ENCODE measurements at places on chromosomes 2 and 18.
A peak's percentile ranks its signal among the peaks of the same experiment; 100 is the strongest.

- DNase-seq, result no peak
Observed at GRCh38 chr2:212713681-212714080, 175.1 kb upstream of the ERBB4 start.

GRCh38 chr2:9380702-9381628 lies 42.4 kb downstream of the ITGB1BP1 start:
- peak; percentile 95 for DNase-seq

- DNase-seq, result no peak
Observed at GRCh38 chr18:6997808-6998207, 119.8 kb downstream of the LAMA1 start.

DNA sequence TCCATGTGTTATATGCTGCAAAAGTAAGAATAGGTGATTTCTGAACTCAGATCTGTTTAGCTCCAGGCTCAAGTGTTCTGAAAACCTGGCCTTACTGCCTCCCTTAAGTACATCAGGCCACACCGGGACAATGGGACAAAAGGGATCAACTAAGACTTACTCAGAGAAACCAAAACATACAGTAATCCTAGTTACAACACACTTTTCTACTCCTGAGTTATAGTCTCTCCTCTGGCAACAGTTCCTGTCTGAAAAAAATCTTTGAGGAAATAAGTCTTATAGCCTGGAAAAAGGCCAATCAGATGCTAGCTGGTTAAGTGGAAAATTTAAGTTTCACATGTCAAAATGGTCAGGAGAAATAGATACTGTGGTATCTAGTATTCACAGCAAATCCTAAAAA lies 5.6 kb downstream of the METTL5 start:
- DNase-seq, result peak; percentile 33

DNA sequence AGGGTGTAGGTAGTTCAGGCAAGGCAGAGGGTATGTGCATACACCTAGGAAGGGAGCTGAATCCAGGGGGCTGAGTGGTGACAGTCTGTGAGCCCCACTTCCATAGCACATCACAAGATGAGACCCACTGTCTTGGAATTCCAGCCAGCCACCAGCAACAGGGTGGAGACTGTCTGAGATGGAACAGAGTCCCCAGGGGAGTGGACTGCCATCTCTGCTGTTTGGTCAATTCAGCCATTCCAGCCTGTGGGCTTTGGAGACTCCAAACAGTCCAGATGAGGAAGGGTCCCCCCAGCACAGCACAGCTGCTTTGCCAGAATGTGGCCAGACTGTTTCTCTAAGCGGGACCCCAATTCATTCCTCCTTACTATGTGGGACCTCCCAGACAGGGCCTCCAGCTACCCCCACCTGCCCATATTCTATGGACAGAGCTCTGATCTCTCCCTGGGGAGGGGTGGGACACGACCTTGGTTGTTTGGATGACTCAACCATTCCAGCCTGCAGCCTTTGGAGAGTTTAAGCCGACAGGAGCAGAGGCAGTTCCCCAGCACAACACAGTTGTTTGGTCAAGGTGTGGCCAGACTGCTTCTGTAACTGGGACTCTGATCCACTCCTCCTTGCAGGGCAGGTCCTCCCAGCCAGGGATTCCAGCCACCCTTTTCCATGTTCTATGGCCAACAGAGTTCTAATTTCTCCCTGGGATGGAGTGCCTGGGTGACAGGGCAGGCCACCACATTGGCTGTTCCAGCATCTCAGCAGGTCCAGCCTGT lies 178.0 kb downstream of the RND3 start:
- peak; percentile 8 for DNase-seq

GRCh38 chr18:45156946-45157345 lies 458.3 kb upstream of the SLC14A2 start:
- DNase-seq, result peak; percentile 28

DNA sequence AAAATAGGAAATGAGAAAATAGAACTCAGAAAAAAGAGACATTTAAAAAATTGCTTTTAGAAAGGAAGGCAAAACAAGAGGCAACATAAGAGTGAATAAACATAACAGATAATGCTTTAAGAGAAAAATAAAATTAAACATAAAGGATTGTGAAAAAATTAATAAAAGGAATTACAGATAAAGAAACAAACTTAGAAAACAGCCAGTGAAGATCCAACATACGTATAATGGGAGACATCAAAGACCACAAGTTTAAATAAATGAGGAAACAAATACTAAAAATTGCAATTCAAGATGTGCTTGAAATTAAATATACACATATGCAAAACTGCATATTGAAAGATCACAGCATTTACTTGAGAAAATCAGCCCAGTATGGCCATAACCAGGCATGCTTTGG lies 448.9 kb downstream of the NBAS start:
- peak; percentile 5 for DNase-seq

- DNase-seq, result no peak
Observed at GRCh38 chr2:85772841-85773491, 19.2 kb downstream of the ATOH8 start.

DNA sequence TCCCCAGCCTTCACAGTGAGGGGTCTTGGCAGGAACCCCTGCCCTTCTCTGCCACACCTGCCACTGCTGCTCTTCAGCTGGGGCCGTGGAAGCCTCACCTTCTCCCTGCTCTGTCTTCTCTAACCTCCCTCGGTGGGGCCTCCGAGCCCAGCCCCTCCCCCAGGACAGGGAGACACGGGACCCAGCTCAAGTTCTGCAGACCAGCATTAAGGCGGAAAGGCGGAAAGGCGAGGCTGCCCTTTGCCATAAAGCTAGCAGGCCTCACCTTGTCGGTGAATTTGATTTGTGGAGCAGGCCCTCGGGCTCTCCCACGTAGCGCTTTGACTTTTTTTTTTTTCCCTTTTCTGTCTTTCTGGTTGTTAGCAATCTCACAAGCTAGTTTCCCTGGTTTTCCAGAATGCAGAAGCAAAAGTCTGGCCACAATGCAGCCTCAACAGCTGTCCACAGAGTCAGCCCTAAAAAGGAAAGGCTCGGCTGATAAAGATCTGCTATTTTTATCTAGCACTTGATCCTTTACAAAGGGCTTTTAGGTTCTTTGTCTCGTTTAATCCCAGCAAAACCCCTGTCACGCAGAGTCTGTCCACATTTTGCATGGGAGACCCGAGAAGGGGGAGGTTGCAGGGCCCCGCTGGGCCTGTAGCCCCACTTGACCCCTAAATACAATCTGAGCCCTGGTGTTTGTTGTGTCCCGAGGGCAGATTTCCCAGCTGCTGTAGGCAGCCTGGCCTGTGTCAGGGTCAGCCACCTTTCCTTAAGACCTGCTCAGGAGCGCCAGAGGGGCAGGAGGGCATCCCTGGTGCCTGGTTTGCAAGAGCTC lies 6.0 kb downstream of the ITM2C start:
- no peak for DNase-seq

DNA sequence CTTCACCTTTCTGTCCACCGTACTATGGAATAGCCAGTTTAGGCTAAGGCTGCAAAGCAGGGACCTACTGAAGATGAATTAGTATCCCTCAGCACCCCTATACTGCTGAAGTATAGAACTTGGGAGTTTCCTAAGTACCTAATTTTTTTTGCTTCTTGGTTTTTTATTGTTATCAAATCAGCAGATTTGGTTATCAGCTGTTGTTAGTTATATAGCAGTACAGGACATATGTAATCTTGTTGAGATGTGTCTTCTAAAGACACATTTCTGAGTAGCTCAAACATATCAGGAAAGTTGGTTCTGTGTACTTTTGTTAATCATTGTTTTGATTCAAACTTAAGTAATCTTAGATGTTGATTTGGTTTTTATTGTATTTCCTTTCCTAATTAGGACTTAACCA lies 5.2 kb downstream of the MYL12A start:
- DNase-seq, result no peak

GRCh38 chr2:17388798-17389197 lies 129.4 kb downstream of the RAD51AP2 start:
- peak; percentile 19 for DNase-seq

- no peak for DNase-seq
Observed at GRCh38 chr2:19987936-19988335, 2.0 kb downstream of the WDR35 start.

DNA sequence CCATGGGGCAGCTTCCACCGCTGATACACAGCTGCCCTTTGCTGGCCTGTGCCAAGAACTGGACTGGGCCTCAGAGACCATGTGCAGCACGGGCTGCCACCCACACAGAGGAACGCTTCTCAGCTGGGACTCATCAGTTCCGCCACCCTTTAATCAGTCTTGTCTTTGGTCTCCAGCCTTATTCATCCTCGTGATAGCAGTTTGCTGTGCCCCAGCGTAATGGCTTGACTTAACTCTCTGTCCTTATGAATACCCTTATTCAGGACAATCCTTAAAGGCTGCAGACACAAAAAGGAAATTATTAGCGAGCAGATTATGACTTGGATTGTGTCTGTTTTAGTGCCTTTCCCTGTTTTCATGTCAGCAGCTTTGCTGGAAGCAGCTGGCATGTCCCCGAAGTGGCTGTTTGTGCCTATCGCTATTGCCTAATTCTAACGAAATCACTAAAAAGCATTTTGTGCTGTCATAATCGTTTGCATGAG lies 108.9 kb upstream of the DAPL1 start:
- no peak for DNase-seq

DNA sequence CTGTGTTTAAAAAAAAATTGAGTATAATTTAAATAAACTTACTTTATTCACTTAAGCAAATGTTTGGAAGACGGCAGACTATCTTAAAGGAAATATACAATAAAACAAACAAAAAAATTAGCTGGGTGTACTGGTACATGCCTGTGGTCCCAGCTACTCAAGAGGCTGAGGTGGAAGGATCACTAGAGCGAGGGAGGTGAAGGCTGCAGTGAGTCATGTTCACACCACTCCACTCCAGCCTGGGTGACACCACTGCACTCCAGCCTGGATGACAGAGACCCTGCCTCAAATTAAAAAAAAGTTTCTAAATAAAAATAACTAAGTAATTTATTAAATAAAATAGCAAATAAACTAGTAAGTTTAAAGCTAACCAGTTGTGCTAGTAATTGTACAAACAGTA lies 7.5 kb downstream of the PUM2 start:
- DNase-seq, result peak; percentile 32

DNA sequence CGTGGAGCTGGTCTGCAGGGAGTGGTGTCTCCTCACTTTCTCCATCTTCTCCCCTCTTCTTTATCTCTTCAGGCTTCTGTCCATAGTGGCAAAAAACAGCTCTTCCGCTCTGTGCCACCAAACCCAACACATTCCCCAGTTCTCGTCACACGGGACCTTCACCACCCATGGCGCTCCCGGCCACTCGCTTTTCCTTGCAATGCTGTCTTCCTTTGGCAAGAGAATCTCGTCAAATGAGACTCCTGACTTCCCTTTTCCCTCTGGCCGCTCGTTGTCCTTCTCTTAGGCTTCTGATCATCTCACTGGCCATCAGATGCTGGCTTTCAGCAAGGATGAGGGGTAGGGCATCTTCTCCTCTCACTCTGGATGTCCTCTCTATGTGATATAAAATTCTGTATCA lies 72.9 kb downstream of the DCDC2C start:
- no peak for DNase-seq

- DNase-seq, result no peak
Observed at GRCh38 chr2:9807056-9807455, 36.2 kb upstream of the TAF1B start.

- DNase-seq, result peak; percentile 49
Observed at GRCh38 chr2:12014088-12014960, 267.9 kb downstream of the LPIN1 start.

- DNase-seq, result no peak
Observed at GRCh38 chr18:70046207-70046606, 98.5 kb upstream of the CD226 start.

DNA sequence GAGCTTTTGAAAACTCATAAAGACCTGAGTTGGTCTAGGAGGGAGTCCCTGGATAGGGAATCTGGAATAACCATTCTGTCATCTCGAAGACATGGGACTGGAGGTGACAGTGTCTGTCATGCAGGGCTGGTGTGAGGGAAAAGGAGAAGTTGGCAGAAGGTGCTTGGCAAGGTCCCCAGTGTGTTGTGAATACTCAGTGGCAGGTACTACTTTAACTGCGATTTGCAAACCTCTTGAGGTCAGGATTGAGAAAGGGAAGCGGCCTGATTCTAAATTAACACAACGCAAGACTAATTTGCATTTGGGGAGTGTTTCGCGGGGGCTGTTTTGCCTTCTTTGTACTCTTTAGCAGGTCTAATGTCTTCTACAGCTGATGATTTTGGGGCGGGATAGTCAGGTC lies 77.0 kb upstream of the TMEM200C start:
- no peak for DNase-seq

DNA sequence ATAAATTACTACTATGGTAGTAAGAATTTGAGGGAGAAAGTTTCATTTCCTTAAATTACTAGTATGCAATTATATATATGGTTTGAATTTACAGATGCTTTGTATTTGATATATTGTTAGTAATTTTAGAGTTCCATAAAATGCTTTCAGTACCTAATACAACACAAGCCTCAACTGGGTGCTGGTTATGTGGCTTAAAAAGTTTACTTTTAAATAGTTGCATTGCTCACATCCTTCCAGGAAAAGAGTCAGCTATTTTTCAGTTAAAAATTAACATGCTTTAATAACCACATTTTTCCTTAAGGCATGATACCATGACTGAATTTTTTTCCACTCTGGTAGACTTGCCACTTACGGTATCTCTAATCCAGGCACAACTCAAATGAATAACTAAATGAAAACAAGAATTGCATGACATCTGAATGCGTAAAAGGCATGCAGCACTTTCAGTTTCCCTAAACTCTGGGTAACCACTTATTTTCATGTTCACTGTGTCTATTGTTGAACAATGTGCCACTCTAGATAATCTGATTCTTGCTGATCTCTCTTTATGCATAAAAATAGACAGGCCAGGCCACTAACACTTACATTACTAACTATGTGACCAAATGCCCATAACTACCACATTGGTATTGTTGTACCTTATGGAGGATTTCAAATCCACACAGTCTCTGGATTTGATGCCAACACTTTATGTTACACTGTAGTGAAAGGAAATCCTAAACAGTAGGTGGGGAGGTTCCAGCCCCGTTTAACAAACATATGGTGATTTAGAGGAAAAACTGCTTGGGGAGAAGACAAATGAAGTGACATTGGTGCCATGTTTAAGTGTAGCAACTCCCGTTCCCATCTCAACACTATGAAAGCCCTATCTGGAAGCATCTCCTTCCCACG lies 35.5 kb upstream of the SLC35F5 start:
- peak; percentile 48 for DNase-seq

- no peak for DNase-seq
Observed at GRCh38 chr18:74896390-74896991, 298.8 kb downstream of the ZNF407 start.

- no peak for DNase-seq
Observed at GRCh38 chr2:217539126-217539525, 463.7 kb downstream of the TNS1 start.

DNA sequence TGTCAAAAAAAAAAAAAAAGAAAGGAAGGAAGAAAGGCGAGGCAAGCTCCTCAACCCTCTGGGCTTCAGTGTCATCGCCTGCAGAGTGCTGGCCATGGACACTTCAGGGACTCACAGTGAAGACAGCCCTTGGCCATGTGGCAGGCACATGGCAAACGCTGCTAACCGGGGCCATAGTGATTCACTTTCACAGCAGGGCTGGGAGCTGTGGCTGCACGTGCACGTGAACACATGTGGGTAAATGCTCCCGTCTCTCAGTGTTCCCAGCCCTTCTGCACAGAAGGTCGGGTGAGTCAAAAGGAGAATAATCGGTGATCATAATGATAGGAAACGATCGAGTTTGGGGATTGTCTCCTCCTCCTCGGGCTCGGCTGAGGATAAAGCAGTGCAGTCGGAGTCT lies 46.1 kb upstream of the UBE2F start:
- DNase-seq, result peak; percentile 50

- DNase-seq, result no peak
Observed at GRCh38 chr2:188622601-188623260, 331.1 kb downstream of the GULP1 start.

- no peak for DNase-seq
Observed at GRCh38 chr18:79597831-79598632, 81.6 kb upstream of the CTDP1 start.

GRCh38 chr2:72581560-72582181 lies 244.2 kb downstream of the EXOC6B start:
- no peak for DNase-seq

Measured in fibroblast of skin of back (primary cell).